NCI-H1105 (cell line): ENCODE measurements at places on chromosomes 5 and 9.
A peak's percentile ranks its signal among the peaks of the same experiment; 100 is the strongest.

GRCh38 chr9:116589392-116590354, 97.4 kb upstream of the TRIM32 start:
- no peak for DNase-seq

- DNase-seq = no peak
Measured at GRCh38 chr5:148569948-148570347, 84.4 kb downstream of the HTR4 start.

GRCh38 chr9:137317718-137318511, 15.8 kb upstream of the NRARP start:
- no peak for DNase-seq

DNA sequence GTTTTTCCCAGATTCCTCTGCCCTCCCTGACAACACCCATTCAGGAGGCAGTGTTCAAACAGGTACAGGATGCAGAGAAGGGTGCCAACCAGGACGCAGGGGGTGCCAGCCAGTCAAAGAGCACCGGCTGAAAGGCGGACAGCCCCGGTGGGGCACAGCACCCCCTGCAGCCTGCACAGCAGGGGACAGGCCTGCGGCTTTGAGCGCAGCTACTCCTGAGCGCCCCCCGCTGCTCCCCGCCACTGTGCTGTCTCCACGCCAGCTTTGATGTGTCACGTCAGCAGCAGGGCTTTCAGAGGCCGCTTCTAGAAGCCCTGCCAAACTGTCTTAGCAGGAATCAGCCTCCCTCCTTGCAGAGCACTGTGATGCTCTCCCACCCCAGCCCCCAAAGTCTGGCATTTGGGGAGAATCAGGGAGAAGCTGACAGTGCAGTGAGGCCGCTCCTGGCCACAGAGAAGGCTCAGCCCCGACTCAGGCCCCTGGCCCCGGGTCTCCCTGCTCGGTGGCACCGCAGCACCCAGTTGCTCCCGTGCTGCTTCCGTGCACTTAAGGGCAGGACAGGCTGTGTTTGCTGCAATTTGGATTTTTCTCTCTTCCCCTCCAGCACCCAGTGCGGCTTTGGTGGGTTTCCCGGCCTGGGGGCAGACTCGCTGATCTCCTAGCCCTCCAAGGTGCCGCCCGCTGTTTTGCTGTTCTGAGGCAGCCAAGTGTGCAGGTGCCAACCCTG, 20.3 kb downstream of the AK8 start:
- no peak for DNase-seq

GRCh38 chr5:22928821-22929482, 75.8 kb upstream of the CDH12 start:
- no peak for DNase-seq

DNA sequence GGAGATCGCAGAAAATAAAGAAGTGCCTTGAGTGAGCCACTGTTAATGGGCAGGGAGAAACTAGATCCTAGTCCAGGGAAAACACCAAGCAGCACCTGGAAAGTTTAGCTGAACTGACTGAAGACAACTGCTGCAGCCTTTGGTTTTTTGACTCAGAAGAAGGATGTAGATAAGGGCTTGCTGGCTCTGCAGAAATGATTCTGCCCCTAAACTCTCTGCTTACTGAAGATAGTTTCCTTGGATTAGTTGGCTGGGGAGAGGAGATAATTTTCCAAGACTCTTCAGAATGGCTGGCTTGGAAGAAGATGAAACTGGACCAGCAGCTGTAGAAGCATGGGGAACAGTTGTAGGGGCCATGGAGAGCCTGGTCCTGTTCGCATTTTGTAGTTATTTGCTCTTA, 471.8 kb downstream of the KDM4C start:
- DNase-seq = no peak

DNA sequence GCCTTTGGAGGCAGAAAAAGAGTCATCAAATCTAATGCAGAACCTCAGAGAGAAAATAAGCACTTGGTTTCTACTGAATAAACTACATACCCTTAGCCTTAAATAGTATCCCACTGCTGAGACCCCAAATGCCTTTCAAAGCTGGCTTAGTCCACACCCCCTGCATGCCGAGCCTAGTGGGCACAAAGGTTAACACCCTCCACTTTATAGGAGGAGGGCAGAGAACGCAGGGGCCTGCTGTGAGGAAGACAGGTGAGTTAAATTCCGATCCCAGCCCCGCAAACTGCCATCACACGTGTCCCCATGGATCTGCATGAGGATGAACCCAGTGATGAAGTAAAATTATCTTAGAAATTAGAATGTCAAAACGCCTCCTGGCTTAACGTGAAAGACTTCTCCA, 19.5 kb upstream of the HSD17B3 start:
- no peak for DNase-seq

DNA sequence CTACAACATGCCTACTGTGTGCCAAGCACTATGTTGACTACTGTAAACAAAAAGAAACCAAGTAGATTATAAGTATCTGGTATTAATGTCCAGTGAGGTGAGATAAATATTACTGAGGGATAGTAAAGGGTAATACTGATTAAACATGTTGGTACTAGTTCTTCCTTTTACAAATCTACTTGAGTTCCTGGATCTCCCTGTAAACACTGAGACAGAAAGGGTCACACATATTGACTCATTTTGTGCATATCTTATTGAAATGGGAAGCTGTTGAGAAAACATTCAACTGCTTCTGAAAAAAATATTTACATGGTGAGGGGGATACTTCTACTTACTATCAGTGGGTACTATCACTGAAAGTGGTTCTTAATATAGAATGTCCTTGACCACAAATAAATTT, 24.3 kb downstream of the EFNA5 start:
- no peak for DNase-seq

GRCh38 chr5:127959152-127959764, 124.3 kb upstream of the SLC12A2 start:
- peak; percentile 85 for DNase-seq

- no peak for DNase-seq
Measured at GRCh38 chr9:77092536-77092935, 73.1 kb downstream of the FOXB2 start.

DNA sequence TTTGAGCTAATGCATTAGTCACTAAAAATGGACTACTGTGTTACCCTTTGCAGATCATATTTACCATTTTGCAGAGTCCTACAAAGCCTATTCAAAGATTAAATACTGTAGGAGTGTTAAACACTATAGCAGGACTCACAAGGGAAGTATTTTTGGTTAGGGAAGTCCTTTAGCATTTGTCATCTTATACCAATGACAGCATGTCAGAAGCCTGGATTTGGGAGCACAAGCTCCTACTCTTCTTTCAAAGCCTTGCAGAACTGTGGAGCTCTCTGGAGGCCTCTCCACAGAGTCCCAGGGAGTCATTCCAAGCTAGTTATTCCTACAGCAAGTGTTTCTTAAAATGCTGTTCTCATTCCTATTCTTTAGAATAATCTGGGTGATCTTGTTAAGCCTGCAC, 288.8 kb downstream of the PIK3R1 start:
- no peak for DNase-seq

DNA sequence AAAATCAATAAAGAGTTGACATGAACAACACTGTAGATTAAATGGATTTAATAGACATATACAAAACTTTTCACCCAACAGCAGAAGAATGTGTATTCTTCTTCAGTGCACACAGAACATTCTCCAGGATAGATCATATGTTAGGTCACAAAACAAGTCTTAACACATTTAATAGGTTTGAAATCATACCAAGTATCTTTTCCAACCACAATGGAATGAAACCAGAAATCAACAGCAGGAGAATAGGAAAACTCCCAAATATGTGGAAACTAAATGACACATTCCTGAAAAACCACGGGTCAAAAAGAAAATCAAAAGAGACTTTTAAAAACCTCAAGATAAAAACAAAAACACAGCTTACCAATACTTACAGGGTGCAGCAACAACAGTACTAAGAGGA, 790.1 kb upstream of the ZNF608 start:
- DNase-seq = no peak

GRCh38 chr5:151155775-151156506, 1.6 kb downstream of the ANXA6 start:
- DNase-seq = peak; percentile 1

DNA sequence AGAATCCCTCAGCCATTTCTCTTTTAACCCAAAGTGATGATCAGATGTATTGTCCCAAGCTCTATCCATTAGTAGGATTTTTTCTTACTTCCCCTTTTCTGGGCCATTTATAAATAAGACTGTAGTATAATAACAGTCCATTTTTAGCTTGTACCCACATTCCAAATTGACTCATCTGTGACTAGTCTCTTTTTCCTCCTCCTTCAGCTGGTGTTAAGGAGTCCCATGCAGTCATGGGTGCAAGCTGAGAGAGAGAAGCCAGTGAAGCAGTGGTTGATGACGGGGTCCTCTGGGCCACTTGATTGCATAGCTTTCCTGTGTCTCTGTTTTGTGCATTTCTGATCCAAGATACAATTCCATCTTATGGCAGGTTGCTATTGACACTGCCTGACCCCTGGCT, 476.0 kb upstream of the CD180 start:
- DNase-seq = no peak

DNA sequence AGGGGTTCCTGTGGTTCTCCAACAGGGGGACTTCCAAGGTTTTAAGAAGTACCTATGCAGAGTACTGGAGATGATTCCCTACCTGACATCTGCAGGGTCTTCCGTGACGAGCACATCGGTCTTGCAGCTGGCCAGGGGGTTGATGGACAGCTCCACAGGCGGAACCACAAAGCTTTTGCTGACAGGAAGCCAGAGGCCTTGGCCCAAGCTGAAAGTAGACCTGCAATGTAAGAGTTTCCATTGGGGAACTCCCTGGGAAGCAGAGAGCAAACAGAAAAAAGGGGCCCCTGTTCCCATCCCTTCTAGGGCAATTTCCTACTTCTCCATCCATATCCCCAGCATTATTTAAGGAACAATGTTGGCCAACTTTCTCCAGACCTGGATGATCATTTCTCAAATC, 288.0 kb downstream of the TRIM32 start:
- DNase-seq = no peak

- no peak for DNase-seq
Measured at GRCh38 chr5:6376974-6377520, 1.3 kb downstream of the MED10 start.

GRCh38 chr5:143435210-143435657, 31.7 kb upstream of the NR3C1 start:
- DNase-seq = no peak

GRCh38 chr5:81721049-81721448, 29.8 kb downstream of the SSBP2 start:
- no peak for DNase-seq
